Activated naive CD4-positive, alpha-beta T cell treated with Interleukin-2 at 50 U/mL for 16 hours (primary cell): ENCODE measurements at places on chromosomes 2 and 18.

DNA sequence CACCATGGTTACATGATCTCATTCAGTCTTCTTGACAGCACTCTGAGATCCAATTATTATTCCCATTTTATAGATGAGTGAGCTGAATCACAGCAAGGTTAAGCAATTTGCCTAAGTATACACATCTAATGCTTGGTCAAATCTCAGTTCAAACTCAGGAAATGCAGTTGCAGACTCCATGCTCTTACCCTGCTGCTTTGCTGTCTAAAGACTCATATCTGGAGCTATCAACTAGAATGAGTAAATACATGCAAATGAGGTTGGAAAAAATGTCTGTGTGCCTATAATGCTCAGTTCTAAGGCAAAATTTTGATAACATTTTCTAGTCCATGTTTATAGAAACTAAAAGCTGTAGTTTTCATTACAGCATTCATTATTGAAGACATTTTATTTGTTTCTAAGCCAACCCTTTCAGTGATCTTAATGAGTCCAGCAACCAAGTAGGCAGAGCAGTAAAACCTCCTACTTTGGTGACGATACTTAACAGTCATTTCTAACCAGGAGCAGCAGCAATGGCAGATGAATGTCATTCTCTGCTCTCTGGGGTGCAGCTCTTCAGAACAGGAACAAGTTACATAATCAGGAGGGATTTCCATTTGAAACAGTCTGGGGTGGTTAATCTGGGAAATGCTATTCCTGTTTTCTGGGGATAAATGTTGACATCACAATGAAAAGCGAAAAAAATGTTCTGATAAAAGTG, 396.8 kb upstream of the UBE2E3 start:
- DNase-seq, result no peak

DNA sequence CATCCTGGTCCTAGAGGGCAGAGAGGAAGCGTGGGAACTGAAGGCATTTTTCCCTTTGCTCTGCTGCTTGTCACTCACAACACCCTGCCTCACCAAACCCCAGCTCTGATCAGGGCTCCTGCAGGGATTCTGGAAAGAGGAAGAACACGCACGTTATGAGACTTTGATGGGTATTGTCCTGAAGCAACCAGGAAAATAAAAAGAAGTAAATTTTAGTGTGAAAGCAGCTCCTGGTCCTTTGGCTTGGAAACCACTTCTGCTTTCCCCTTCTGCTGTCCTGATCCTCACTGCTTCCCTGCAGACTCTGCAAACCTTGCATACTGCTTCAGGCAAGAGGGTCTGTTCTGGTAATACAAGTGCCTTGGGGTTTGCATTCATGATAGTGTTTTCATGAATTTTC, 164.1 kb downstream of the SLC8A1 start:
- DNase-seq, result no peak

DNA sequence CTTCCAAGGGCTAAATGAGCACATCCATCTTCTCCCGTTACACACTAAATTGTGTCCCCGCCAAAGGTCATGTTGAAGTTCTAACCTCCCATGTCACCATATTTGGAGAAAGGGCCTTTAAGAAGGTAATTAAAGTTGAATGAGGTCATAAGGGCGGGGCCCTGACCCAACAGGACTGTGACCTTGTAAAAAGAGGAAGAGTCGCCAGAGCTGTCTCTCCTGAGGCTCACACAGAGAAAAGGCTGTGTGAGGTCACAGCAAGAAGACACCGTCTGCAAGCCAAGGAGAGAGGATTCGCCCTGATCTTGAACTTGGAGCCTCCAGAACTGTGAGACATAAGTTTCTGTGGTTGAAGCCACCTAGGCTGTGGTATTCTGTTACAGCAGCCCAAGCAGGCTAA, 24.1 kb downstream of the TRABD2A start:
- peak; percentile 38 for DNase-seq

DNA sequence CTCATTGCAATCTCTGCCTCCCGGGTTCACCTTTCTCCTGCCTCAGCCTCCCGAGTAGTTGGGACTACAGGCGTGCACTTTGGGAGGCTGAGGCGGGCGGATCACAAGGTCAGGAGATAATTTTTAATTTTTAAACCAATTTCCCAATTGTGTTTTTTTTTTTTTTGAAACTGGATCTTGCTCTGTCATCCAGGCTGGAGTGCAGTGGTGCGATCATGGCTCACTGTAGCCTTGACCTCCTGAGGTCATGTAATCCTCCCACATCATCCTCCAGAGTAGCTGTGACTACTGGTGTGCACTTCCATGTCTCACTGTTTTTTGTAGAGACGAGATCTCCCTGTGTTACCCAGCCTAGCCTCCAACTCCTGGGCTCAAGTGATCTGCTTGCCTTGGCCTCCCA, 49.3 kb downstream of the GLS start:
- DNase-seq, result no peak

DNA sequence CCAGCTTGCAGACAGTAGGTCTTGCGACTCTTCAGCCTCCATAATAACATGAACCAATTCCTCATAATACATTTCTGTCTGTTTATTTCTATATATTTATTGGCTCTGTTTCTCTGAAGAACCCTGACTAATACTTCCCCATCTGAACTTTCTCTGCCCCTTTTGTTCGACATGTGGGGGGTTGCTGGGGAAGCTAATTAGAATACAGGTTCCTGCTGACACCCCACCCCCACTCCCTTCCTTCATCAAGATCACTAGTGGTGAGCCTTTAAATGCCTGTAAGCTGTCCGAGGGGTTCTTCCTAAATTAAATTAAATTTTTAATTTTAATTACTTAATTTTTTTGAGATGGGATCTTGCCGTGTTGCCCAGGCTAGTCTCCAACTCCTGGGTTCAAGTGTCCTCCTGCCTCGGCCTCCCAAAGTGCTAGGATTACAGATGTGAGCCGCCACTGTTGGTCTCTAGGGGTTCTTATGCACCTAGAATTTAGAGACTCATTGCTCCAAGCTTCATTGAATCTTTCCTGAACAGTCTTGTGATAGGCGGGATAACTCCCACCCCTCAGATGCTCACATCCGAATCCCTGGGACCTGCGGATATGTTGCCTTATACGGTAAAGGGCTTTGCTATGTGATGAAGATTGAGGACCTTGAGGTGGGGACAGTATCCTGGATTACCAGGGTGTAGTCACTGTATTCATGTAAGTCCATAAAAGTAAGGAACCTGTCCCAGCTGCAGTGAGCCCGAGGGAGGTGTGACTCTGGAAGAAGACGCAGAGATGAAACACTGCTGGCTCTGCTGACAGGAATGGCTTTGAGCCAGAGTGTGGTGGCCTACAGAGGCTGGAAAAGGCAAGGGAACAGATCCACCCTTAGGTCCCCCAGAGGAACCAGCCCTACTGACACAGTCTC, 26.2 kb downstream of the HPCAL1 start:
- no peak for DNase-seq

DNA sequence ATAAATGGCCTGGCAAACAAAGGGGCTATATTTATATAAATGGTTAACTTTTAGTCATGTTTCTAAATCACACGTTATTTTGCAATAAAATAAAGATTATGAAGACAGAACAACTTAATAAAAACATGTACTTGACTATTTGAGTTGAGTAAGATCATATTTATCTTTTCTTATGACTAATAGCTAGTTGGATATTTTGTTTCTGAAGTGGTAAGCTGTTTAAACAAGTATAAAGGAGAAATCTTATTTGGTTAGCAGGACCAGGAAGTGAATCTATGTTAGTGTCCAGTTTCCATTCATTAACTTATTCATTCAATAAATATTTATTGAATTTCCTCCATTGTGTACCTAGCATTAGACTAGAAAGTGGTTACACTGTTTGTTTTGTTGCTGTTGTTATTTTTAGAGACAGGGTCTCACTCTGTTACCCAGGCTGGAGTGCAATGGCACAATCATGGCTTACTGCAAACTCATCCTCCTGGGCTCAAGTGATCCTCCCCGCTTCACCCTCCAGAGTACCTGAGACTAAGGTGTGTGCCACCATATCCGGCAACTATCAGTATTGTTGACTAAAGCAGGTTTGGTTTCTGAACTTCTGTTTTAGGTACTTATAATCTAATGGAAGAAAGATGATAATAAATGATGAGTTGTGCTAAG, 312.6 kb downstream of the DPP10 start:
- DNase-seq, result no peak

GRCh38 chr2:106841886-106842645, 43.9 kb downstream of the ST6GAL2 start:
- DNase-seq, result no peak

DNA sequence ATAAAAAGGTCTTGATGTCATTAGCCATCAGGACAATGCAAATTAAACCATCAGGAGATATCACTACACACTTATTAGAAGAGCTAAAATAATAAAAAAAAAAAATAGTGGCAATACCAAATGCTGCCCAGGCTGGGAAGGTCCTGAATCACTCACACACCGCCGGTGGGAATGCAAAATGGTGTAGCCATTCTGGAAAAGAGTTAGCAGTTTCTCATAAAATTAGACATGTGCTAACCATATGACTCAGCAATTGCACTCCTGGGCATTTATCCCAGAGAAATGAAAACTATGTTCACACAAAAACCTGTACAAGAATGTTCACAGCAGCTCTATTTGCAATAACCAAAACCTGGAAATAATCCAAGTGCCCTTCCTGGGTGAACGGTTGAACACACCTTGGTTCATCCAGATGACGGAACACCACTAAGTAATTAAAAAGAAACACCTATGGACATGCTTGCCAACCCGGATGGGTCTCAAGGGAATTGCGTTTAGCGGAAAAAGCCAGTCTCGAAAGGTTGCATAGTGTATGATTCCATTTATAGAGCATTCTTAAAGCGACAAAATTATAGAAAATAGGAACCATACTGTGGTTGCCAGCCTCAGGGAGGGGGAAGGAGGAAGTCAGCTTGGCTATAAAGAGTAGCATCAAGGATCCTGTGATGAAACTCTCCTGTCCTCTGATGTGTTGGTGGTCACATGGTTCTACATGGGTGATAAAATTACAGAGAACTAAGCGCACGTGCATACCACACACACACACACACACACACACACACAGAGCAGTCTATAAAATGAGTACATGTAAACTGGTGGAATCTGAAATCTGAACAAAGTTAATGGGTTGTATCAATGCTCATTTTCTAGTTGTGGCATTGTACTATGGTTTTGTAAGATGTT, 4.6 kb downstream of the MBP start:
- peak; percentile 42 for DNase-seq

DNA sequence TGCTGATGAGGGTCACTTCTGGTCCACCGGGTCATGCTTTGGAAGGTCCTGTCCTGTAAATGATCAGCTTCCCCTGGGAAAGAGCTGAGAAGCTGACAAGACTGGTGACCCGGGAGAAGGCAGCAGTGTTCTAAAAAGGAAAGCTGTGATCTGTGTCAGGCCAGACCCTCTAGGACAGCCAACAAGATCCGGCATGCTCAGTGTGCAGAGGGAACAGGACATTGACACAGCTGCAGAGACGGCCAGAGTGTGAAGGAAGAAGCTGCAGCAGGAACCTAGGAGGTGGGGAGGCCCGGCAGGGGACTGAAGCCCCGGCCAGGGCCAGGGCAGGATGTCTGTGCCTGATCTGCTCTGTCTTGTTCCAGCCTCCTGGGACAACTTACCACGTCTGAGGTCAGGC, 372.7 kb upstream of the ID2 start:
- no peak for DNase-seq

GRCh38 chr2:241088791-241089732, 13.0 kb downstream of the MTERF4 start:
- no peak for DNase-seq

- no peak for DNase-seq
These were observed 134.7 kb downstream of the MCFD2 start for GRCh38 chr2:46780801-46781445.

DNA sequence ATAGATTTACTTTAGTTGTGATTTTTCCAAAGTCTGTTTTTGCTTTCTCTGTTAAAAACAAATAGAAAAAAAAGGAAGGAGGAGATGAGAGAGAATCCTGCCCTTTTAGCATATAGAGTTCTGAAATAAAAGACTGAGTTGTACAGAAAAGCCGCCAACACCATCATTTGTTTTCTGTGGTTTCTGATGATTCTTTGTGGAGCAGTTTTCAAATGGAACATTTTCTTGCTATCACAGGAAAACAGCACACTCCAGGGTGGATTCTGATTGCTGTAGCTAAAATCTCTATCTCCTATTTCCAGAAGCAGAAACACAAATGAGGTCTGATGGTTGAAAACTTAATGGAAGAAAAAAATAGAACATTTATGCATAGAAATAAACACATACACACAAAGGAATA, 144.6 kb upstream of the L3MBTL4 start:
- no peak for DNase-seq

DNA sequence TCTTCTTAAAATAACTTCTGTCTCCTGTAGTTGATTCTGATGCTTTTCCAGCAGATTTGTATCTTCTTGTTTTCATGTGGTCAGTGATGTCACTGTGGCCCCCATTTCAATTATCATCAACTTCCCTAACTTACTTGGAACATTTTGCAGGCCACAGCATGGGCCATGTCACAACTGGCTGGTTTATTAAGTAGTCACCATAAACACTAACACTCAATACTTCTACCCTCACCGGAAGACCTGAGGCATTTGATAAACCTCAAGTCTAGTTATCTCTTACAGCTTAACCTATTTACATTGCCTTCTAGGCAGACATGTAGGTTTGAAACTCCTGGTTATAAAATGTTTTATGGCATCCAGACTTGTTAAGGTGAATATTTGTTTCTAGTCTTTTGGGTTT, 37.4 kb upstream of the PROKR1 start:
- DNase-seq, result no peak

GRCh38 chr18:55262021-55262560, 302.8 kb upstream of the CCDC68 start:
- DNase-seq, result no peak

GRCh38 chr2:44360749-44361329, 455 bp downstream of the PREPL start:
- DNase-seq, result peak; percentile 8

GRCh38 chr2:95231723-95232122, 24.4 kb downstream of the ZNF892 start:
- DNase-seq, result peak; percentile 6

GRCh38 chr18:7946734-7947377, 379.7 kb downstream of the PTPRM start:
- peak; percentile 13 for DNase-seq
